ENCODE measurements at places on chromosomes 6 and 20.

DNA sequence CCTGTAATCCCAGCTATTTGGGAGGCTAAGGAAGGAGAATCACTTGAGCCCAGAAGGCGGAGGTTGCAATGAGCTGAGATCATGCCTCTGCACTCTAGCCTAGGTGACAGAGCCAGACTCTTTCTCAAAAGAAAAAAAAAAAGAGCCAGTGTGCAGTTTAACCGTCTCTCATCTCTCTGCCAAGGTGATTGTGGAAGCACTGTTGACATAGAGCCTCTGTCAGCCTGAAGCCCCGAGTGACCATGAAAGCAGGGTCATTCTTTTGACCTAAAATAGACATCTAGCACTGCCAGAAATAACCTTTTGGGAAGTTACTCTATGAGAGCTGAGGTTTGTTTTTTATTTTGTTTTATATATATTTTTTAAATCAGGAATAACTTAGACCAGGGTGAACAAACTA is 7.4 kb downstream of the DEFB127 start:
- DNase-seq: no peak

GRCh38 chr6:20678831-20679352 is 144.6 kb downstream of the CDKAL1 start:
- no peak for DNase-seq

DNA sequence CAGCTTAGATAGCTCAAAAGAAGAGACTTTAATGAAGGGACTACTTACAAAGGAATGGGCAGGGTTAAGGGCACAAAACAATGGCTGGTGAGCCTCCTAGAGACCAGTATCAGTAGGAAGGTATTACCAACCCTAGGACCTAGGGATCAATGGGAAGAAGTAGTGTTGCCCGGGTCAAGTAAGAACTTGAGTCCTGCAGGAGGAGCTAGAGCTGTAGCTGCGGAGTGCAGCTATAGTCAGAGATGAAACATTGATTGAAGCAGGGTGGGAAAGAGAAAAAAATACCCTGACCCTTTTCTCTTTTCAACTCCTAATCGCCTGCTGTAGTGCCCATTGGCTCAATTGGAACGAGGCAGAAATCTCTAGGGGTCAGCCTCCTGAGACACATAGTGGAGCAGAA is 144.0 kb downstream of the FLRT3 start:
- no peak for DNase-seq

GRCh38 chr6:82589509-82590206 is 226.0 kb downstream of the TPBG start:
- DNase-seq: no peak

- no peak for DNase-seq
Measured at GRCh38 chr6:111653434-111653833, 47.8 kb upstream of the TRAF3IP2 start.

DNA sequence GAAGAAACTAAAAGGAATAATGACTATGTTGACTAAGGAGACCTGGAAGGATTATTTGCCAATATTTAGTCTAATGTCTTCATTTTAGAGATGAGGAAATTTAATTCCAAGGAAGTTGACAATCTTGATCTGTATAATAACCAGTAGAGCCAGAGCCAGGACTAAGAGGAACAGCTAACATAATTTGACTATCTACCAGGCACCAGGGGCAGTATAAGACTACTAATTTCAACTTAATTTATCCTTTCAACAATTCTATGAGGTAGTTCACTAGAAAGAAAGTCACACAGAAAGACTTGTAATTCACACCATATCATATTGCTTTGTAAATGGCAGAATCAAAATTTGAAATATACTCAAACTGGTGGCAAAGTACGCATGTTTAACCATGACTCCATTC is 273.0 kb upstream of the STXBP5 start:
- DNase-seq: no peak

DNA sequence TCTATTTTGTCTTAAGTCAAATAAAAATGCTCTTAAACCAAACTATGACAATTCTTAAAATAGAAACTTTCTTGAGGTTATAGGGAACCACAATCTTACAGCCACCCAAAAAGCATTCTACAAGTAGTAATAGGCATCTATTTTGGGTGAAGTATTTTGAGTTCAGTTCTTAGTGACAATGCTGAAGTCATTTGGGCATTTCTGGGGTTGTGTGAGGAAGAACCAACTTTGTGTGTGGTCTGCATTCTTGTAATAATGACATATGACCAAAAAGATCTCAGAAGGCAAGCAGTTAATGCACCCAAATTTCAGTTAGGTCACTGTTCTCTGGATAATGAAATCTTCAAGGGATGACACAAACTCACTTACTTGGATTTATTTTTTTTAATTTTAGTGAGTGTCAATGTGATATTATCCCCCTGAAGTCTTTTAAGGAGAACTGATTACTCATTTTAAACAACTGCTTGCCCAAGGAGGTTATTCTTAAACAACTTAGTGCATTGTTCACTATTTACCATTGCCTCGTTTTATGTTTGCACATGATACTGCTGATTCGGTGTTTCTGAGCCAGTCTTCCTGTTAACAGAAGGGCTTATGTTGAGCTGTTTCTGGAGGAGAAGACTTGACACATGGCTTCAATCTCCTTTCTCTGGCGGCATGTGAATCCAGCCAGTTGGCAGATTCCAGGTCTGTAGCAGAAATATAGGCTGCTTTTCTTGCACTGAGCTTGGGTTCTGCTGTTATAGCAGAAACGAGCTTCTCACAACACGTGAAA is 618.9 kb downstream of the BCKDHB start:
- no peak for DNase-seq

GRCh38 chr20:50821257-50821921 is 26.5 kb downstream of the BCAS4 start:
- no peak for DNase-seq

DNA sequence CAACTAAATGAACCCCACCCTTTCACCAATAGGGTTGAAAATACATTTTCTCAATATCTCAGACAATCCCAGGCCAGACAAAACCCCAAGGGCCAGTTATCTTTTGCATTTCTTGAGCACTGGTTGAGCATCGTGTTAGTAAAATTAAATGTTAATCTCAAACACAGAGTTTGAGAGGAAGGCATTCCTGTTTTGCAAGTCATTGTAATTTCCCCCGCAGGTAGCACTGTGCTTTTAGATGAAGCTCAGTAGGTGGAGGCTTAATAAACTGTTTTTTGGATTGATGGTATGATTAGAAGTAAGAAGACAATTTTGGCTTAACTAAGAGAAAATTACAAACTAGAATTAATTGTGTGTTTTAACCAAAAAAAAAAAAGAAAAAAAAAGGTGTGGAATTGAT is 998.6 kb upstream of the FLRT3 start:
- no peak for DNase-seq

- DNase-seq: no peak
Measured at GRCh38 chr20:35886537-35886936, 67.8 kb downstream of the SCAND1 start.

GRCh38 chr6:132214716-132215115 is 186.6 kb downstream of the MOXD1 start:
- DNase-seq: no peak

DNA sequence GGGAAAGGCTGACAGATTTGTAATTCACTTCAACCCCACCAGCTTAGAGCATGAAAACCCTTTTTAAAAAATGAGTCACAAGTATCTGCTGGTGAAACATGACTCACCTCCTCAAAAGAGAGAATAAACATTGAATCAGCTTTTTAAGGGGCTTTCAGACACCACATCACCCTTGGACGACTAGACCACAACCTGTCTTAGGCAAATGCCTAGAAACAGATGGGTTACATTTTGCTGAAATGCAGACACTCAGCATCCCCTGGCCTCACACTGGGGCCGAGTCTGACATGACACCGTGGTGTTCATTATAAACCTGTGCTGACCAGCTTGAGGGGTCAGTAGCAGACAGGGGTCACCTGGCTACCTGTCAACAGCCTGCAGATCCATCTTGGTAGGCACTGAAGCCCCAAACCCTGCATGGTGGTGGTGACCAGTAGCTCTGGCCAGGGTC is 175.3 kb upstream of the CST7 start:
- no peak for DNase-seq

- no peak for DNase-seq
Measured at GRCh38 chr6:25315194-25316177, 36.3 kb downstream of the CARMIL1 start.
